Activated T-cell treated with anti-CD3 and anti-CD28 coated beads, Interleukin-2, amount 50 U/mL, for 72 hours (primary cell): ENCODE measurements at places on chromosomes 2 and 18. TPM values are rescaled to one million over a fixed set of nuclear protein-coding genes. Genes with fewer than 3 reads are reported as not detected.

ABCB11 gene
- not detected for total RNA-seq

GRCh38 chr18:27175245-27175644, 9.9 kb downstream of the CHST9 start:
- H3K27ac ChIP-seq, result no peak overlapping the region
- no peak overlapping the region for H3K4me3 ChIP-seq
- DNase-seq, result no peak
- no peaks in the 10 kb centered on the region for H3K4me1 ChIP-seq

PDE1A gene
- not detected for total RNA-seq

- no peak overlapping the region for H3K27ac ChIP-seq
- H3K4me3 ChIP-seq, result no peak overlapping the region
- no peak for DNase-seq
- H3K27me3 ChIP-seq, result no peaks in the 10 kb centered on the region
- no peaks in the 10 kb centered on the region for H3K36me3 ChIP-seq
- no peaks in the 10 kb centered on the region for H3K4me1 ChIP-seq
Measured at GRCh38 chr2:234731236-234731635, 220.6 kb upstream of the SH3BP4 start.

DNA sequence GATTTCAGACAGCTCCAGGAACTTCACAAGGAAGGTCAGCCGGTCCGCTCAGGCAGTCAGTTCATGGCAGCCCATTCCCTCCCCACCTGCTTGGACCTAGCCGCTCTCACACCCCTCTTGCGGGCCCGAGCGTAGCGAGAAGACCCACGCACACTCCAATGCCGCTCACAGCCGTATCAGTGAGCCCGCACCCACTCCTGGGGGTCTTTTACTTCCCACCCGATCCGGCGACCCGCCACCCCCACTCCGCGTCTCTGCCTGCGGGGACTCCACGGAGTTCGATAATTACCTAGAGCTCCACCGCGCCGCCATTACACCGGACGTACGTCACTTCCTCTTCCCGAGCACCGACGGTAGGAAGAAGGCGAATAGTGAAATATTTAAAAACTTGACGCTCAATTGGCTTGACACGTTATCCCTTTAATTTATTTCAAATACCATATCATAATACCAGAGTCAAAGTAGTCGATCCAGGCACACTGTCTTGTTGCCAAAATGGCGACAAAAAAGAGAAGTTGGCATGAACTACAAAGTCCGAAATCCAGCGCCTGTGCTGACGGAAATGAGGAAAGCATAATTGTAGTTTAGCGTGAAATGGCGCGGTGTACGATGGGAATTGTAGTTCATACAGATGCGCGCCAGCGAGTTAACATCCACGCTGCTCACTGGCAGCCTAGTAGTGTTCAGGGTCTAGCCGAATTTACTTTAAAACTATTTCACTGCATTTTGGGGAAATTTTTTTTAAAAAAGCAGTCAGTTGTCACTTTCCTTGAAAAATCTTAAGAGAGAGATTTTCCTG, at the start of gene CWC22:
CWC22 (minus strand) TSS at position 517 of the 799 bp plus-strand sequence. CDS start 13,956 bp downstream, outside the sequence.
- H3K4me1 ChIP-seq, result peaks cover 43% of the 10 kb centered on the region
- DNase-seq, result peak; percentile 83
- peak within 1 kb of the TSS; percentile 100 for H3K27ac ChIP-seq
- peak within 1 kb of the TSS; percentile 93 for H3K4me3 ChIP-seq

RMDN2 gene
- total RNA-seq, result 1.4 TPM

GRCh38 chr18:26960911-26961310, 95.4 kb upstream of the AQP4 start:
- no peak for DNase-seq
- no peaks in the 10 kb centered on the region for H3K27me3 ChIP-seq
- no peak overlapping the region for H3K4me3 ChIP-seq

DNA sequence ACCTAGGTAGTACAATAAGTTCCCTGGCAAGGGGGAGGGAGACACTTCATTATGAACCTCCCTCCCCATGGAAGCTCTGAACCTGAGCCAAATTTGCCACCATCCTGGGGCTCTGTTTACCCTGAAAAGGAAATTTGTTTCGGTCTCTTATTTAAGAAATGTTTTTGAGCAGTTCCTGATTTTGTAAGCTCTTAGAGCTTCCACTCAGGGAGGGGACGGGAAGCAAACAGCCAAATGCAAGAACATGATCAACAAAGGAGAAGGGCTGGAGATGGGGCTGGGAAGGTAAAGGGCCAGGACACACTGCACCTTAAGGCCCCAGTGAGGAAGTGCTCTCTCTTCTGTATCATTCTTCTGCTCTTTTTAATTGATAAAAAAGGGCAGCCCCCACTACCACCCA, 117.9 kb downstream of the NRP2 start:
- H3K4me1 ChIP-seq, result no peaks in the 10 kb centered on the region
- no peaks in the 10 kb centered on the region for H3K27me3 ChIP-seq
- no peak overlapping the region for H3K27ac ChIP-seq
- no peak overlapping the region for H3K4me3 ChIP-seq
- DNase-seq, result no peak
- H3K36me3 ChIP-seq, result no peaks in the 10 kb centered on the region

- no peaks in the 10 kb centered on the region for H3K27me3 ChIP-seq
- H3K4me1 ChIP-seq, result no peaks in the 10 kb centered on the region
- H3K27ac ChIP-seq, result no peak overlapping the region
- H3K36me3 ChIP-seq, result no peaks in the 10 kb centered on the region
- DNase-seq, result no peak
Measured at GRCh38 chr2:192948316-192948715, 753.6 kb upstream of the TMEFF2 start.

UGT1A4 gene
- total RNA-seq, result not detected

ERFE gene
- 0.60 TPM for total RNA-seq

DNA sequence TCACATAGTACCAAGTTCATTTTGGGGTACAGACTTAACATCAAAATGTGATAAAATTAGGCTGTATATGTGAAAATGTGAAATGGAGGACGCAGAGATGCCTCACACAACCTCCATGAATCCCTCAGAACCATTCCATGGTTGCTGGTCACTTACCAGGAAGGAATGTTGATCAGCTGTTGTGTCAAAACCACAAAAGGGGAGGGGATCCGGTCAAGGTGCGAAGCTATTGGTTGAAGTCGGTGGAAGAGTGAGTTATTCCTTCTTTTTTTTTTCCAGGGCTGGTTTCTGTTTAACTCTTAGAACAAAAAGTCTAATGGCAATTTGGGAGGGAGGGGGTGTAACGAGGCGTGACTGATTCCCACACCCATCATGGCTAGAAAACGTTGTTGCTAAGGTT, 32.3 kb upstream of the REG3A start:
- no peak for DNase-seq
- no peak overlapping the region for H3K27ac ChIP-seq
- H3K4me1 ChIP-seq, result no peaks in the 10 kb centered on the region
- H3K27me3 ChIP-seq, result no peaks in the 10 kb centered on the region
- H3K4me3 ChIP-seq, result no peak overlapping the region
- H3K36me3 ChIP-seq, result no peaks in the 10 kb centered on the region

CREG2 gene
- total RNA-seq, result not detected

DNA sequence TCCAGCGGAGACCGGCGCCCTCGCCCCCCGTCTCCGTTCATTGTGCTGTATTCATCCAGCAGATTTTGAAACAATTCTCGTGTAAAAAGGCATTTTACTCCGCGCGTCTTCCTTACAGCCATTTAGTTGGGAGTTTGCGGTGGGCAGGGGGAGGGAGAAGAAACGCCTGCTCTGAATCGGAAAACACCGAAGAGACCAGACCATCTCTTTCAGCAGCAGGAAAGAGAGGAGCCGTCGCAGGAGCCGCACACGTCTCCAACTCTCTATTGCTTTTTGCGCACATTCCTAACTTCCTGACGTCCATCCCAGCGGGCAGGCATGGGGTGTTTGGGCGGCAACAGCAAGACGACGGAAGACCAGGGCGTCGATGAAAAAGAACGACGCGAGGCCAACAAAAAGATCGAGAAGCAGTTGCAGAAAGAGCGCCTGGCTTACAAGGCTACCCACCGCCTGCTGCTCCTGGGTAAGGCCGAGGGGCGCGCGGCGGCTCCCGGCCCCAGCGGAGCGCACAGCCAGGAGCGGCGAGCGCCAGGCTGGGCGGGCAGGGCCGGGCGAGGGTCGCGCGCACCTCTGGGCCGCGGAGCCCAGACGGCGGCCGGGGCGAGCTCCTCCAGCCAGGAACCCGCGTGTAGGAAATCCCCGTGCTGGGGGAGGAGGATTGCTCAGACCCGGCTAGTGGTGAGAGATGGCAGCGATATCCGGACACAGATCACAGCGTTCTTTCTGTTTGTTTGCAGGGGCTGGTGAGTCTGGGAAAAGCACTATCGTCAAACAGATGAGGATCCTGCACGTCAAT, 63.2 kb downstream of the GNAL start:
- DNase-seq, result peak; percentile 22
- no peak overlapping the region for H3K27ac ChIP-seq
- peaks cover 69% of the 10 kb centered on the region for H3K27me3 ChIP-seq
- H3K4me1 ChIP-seq, result peaks cover 11% of the 10 kb centered on the region

DNA sequence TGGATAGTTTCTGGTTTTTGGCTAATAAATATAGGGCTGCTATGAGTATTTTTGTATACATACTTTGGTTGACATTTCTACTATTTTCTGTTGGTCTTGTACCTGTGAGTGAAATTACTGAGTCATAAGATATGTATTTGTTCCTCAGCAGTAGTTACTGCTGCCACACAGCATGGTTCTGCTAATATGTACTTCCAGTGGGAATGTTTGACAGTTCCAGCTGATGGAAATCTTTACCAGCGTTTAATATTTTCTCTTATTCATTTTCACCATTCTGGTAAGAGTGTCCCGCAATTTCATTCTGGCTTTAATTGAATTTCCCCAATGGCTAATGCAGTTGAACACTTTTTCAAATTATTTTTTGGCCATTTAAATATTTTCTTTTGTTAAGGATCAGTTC, 57.9 kb upstream of the IL1R1 start:
- H3K27ac ChIP-seq, result no peak overlapping the region
- peaks cover 6% of the 10 kb centered on the region for H3K36me3 ChIP-seq
- no peak for DNase-seq

GRCh38 chr2:25339211-25339674, 2.5 kb downstream of the DNMT3A start:
- peak overlapping the region; percentile 16 for H3K27ac ChIP-seq
- peaks cover 51% of the 10 kb centered on the region for H3K4me1 ChIP-seq
- H3K27me3 ChIP-seq, result no peaks in the 10 kb centered on the region
- peak overlapping the region; percentile 79 for H3K4me3 ChIP-seq
- DNase-seq, result no peak

DNA sequence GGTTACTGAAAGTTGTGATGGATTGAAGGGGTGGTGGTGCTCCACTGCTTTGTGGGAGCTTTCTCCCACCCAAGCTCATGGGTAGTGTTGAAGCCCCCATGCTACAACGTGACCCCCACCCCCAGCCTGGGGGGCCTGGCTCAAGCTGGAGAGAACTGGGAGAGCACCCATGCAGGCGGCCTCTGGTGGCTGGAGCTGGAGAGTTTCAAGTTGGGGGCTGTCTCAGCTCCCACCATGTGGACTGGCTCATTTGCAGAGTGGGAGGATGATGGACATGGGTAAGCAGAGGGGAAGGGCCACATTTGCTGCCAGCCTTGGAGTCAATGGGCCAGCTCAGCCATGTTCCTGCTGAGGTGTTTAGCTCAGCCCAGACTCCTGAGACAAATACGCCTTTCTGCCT, 62.8 kb downstream of the INPP4A start:
- no peak overlapping the region for H3K4me3 ChIP-seq
- H3K4me1 ChIP-seq, result peaks cover 95% of the 10 kb centered on the region
- DNase-seq, result no peak
- no peaks in the 10 kb centered on the region for H3K27me3 ChIP-seq
- peak overlapping the region; percentile 43 for H3K27ac ChIP-seq

DNA sequence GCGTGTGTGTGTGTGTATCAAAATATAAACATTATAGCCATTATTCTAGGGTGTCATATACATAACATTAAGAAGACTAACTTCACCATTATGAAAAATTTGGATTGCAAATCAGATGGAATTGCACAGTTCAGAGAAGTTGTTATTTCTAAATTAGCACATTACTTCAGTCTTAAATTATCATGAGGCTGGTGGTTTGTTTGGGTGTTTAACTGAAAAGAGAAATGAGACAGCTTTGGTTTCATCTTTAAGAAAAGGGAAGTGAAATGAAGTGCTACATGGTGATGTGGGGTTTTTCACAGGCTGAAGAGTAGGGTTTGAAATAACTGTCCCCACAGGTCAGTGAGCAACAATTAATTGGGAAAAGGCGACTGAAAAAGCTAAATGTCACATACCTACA, 161.2 kb upstream of the XIRP2 start:
- no peak overlapping the region for H3K27ac ChIP-seq
- no peak overlapping the region for H3K4me3 ChIP-seq
- H3K27me3 ChIP-seq, result no peaks in the 10 kb centered on the region
- H3K36me3 ChIP-seq, result peaks cover 4% of the 10 kb centered on the region
- no peak for DNase-seq

FSHR gene
- total RNA-seq, result not detected

DNA sequence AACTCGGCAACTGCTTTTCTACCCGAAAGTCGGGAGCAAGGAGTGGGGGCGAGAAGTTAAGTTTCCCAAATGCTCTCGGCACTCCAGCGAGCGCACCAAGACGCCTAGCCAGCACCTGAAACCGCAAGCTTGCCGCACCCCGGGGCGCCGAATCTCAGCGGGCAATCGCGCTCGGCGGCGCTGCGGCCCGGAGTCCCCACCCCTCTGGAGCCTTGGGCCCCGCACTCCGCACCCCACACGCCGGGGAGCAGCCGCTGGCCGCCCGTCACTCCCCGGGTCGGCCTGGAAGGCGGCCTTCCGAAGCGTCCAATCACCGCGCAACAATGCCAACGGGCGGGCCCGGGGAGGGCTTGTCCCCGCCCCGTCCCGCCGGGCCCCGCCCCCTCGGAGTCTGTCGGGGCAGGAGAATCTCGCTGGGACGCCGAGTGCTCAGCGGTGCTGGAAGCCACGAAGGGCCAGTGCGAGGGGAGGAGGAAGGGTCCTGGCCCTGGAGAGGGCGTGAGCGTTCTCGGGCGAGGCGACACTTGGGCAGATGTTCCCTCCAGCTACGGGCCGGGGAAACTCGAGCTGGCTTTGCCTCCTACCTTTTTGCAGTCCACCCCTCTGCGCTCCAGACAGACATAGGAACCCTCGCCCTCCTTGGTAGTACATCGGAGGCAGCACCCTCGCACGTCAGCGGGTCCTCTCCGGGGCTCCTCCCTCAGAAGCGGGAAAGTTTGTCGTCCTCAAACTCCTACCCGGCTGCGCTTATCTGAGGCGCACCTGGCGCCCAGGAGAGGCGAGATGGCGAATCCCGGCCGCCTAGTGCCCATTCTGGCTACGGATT, 1.1 kb upstream of the ZBTB7C start:
- H3K36me3 ChIP-seq, result no peaks in the 10 kb centered on the region
- DNase-seq, result peak; percentile 86

COLEC12 gene
- total RNA-seq, result 0.05 TPM
